ENCODE measurements at places on chromosomes 5 and 9. TPM values are rescaled to one million over a fixed set of nuclear protein-coding genes. Genes with fewer than 3 reads are reported as not detected.

Gene ROPN1L
- total RNA-seq: 0.89 TPM

Gene MEIKIN
- not detected for total RNA-seq

Gene HMGCS1
- total RNA-seq: 18.2 TPM

Gene KLF9
- 74.5 TPM for total RNA-seq

Data from right cardiac atrium (tissue), 5 donors.